ENCODE measurements at places on chromosomes 5 and 9.

GRCh38 chr5:102286476-102286875 is 9.6 kb downstream of the SLCO4C1 start:
- DNase-seq, result no peak

DNA sequence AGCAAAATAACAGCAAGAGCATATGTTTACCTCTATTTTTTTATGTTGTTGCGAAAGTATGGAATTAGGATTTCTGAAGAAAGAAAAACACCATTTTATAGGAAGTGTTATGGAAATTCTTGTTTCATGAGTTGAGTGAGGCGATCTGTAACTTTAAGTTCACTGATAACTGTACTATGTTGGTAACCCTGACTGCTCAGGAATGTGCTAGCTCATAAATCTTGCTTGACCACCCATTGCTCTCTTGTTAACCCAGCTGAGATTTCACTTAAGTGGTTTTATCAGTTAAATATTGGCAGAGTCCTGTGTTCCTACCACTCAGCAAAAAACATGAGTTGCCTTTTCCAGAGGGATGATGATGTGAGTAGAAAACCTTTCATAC is 91.1 kb upstream of the STARD4 start:
- DNase-seq, result no peak

GRCh38 chr9:26747611-26748010 is 145.0 kb downstream of the CAAP1 start:
- DNase-seq, result no peak

- no peak for DNase-seq
Observed at GRCh38 chr9:86041311-86041741, 58.0 kb downstream of the GOLM1 start.

GRCh38 chr9:22035591-22036011 is 26.5 kb upstream of the CDKN2B start:
- DNase-seq, result no peak

DNA sequence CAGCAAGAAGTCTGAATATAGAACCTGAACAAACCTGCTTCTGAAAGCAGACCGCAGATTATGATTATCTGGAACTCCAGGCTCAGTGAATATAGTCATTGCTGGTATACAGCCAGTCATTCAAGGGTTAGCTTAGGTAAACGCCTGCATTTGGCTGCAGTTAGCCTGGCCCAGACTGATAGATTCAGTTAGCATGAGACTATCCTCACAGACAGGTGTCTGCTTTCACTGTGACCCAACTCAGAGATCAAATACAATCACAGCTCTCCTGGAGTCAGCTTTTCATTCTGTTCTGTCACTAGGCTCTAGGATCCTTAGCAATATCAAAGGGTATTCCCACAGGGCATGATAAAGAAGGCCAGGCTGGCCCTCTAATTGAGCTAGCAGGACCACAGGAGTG is 138.6 kb upstream of the PLCXD3 start:
- DNase-seq, result no peak

GRCh38 chr5:127754706-127755105 is 51.5 kb downstream of the CCDC192 start:
- DNase-seq, result no peak

- no peak for DNase-seq
Observed at GRCh38 chr9:117671468-117671867, 32.7 kb upstream of the TLR4 start.

- DNase-seq, result peak; percentile 94
Observed at GRCh38 chr9:77456829-77457437, 191.2 kb downstream of the GNA14 start.

GRCh38 chr9:120343416-120343815 is 236.6 kb downstream of the CDK5RAP2 start:
- no peak for DNase-seq

- no peak for DNase-seq
Observed at GRCh38 chr9:112038017-112038408, 137.1 kb downstream of the SUSD1 start.

- no peak for DNase-seq
Observed at GRCh38 chr5:103393101-103393754, 134.7 kb downstream of the MACIR start.

- no peak for DNase-seq
Observed at GRCh38 chr5:81183811-81184748, 49.0 kb upstream of the CKMT2 start.

All from WTC11 (cell line).